ENCODE measurements at places on chromosomes 2 and 18.
A peak's percentile ranks its signal among the peaks of the same experiment; 100 is the strongest.

DNA sequence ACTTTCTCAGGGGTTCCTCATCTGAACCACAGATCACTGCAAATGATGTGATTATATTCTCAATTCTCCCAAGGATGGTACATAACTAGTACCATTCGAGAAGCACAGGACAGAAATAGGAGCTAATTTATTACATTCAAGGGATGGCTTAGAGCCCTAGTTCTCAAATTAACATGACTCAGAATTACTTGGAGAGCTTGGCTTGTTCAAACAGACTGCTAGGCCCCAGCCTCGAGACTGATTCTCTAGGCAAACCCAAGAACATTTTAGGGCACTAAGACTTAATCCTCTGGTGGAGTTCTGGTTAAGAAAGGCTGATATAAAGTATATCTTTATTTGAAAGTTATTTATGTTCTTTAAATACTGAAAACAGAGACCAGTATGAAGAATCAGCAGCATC, 35.8 kb downstream of the HIBCH start:
- no peak for DNase-seq

DNA sequence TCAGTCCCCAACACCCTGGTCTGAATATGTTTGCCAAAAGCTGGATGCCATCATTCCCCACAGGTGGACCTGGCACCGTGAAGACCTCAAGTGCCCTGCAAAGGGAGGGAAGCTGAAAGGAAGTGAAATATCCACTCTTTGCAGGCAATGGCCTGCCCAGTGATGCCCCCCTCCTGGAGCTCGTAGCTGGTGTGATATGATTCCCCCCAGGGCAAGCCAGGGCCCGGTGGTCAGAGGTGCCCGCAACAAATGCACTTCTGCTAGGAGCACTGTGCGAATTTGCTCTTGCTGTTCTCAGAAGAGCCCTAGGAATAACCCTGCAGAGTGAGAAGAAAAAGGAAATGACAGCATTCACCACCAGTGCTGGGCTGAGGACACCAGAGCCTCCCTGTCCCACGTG, 247.4 kb downstream of the KLHL29 start:
- no peak for DNase-seq

DNA sequence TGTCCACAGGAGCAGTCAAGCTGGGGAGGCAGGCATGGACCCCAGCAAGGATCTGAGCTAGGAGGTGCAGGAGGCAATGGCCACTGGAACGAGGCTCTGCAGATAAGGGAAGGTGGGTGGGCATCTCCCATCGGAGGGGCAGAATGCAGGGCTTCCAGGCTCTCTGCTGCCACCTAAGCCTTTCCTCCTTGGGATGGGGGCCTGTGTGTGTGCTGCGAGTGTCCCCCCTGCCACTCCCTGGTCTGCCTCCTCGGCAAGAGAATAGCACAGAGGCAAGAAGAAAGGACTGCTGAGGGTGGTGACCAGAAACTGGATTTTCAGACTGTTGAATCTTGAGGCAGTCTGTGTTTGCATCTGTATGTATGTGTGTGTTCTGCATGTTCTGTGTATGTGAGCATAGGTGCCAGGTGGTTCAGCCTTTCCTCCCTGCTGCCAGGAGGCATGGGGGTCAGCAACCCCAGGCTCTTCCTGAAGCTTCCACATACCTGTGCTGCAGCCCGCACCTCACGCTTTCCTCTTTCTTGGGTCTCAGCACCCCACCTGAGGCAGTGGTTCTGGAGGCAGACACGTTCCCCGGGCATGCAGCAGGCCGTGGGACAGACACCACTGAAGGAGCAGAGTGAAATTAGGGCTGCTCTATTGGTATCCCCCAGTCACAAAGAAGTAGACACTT, 86.7 kb downstream of the EPAS1 start:
- no peak for DNase-seq

DNA sequence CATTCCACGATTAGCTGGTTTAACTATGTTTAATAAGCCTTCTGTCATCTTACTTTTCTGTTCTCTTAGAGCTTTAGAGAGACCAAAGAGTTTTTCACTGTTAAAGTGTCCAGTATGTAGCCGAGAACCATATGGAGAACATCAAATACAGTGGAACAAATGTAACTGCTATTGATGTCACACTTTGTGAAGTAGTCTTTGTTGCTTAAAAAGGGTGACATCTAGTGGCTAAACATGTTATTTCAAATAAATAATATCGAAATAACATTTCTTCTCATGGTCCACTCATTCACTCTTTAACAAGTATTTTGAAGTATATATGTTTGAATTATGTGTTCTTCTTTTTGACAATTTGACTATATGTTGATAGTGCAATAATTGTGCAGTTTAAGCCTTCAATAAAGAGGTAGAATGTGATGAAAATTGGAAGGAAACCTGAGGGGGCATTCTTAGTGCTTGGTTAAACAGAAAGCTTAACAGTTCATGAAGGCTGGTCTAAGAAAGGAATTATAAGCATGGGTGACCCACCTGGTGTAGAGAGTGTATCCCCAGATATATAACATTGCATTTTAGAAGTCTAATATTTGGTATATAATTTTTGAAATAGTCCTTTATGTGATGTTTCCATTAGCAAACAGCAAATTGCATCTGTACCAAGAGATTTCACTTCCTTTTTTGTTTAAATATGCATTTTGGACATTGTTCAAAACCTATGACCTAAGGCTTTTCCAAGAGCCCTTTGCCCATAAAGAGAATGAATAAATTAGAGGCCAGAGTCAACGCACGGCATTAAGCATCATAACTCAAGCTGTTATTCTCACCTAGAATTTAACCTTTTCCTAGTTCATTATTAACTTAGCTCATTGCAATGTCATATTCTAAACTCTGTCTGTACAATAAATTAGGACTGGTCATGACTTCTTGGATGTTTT, 112.1 kb downstream of the KYNU start:
- peak; percentile 13 for DNase-seq

DNA sequence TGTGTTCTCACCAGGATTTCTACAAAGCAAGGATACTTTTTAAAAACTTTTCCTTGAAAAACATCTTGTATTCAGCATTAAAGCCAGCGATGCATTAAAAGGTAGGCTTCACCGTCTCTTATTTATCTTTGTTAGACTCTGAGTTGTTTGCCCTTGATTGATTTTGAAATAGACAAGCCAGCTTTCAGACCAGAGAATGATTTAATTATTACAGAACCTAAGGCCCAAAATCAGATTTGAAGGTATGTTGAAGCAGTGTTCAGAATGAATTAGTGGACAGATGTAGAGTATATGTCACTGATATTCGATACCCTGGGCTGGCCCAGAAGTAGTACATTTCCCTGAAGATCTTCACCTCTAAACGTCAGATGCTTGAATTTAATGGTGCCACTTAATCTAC, 136.4 kb downstream of the THSD7B start:
- no peak for DNase-seq

DNA sequence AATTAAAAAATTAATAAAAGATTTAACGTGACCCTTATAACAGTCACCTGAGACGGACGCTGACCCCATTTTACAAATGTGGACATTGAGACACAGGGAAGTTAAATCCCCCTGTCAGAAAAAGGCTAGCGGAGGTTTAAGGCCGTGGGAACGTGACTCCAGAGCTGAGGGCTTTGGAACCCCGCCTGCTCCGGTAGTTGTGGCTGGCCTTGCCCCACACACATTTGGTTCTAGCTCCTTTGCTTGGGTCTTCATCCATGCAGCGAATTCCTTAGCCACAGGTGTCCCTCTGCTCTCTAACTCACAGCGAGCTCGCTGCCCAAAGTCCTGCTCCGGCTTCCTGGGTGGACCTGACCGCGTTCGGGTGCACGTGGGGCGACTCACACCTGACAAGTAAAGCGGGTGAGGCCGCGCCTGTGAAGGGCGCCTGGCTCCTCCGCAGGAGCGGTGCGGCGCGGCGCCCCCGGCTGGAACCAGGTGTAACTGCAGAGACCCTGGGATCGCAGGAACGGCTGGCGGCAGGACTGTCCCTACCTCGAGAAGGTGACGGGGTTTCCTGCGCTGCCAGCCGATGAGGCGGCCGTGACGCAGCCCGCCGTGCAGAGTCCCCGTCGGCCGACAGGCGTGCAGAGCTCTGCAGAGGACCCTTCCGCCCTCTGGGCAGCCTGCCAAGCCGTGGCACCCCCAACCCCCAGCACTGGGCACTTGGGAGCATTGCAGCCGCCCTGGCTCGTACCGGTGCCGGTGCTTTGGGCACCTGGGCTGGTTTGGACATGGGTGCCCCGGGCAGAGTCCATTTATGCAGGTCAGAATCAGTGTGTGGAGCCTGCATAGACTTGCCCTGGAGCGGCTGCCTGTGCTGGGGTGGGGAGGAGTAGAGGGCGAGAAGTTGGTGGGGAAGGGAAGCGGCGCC, 2.4 kb upstream of the PROC start:
- DNase-seq, result peak; percentile 72

DNA sequence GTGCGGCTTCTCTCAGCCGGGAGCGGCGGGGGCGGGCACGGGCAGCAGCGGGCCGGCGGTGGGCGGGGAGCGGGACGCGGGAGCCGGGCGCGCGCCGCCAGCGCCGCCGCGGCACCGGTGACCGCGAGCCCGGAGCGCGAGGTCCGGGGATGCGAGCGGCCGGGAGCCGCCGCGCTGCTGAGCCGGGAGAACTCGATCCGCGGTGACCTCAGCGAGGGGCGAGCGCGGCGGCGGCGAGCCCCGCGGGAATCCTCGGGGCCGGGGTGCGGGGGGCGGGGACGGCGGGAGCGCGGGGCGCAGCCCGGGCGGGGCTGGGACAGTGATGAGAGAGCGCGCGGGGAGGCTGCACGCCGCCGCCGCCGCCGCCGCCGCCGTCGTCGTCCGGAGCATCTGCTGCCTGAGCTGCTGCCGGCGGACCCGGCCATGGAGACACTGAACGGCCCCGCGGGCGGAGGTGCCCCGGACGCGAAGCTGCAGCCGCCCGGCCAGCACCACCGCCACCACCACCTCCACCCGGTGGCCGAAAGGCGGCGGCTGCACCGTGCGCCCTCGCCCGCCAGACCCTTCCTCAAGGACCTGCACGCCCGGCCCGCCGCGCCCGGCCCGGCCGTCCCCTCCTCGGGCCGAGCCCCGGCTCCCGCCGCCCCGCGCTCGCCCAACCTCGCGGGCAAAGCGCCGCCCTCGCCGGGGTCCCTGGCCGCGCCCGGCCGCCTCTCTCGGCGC, at the start of gene MTCL1:
MTCL1 (plus strand) TSS at position 319 of the 723 bp plus-strand sequence; CDS start at position 424, 105 bp downstream.
- DNase-seq, result peak; percentile 77

GRCh38 chr18:31680831-31681568, 3.4 kb downstream of the B4GALT6 start:
- no peak for DNase-seq

GRCh38 chr2:96083064-96083939, 33.1 kb downstream of the ADRA2B start:
- DNase-seq, result no peak

GRCh38 chr2:237563816-237564215, 2.6 kb upstream of the PRLH start:
- no peak for DNase-seq

- no peak for DNase-seq
These were observed 106.4 kb upstream of the RBBP8 start for GRCh38 chr18:22826726-22827125.

- no peak for DNase-seq
These were observed 13.8 kb downstream of the ROCK2 start for GRCh38 chr2:11330457-11331142.

Measured in NCI-H774 (cell line).